ENCODE measurements at places on chromosomes 7 and 10.

DNA sequence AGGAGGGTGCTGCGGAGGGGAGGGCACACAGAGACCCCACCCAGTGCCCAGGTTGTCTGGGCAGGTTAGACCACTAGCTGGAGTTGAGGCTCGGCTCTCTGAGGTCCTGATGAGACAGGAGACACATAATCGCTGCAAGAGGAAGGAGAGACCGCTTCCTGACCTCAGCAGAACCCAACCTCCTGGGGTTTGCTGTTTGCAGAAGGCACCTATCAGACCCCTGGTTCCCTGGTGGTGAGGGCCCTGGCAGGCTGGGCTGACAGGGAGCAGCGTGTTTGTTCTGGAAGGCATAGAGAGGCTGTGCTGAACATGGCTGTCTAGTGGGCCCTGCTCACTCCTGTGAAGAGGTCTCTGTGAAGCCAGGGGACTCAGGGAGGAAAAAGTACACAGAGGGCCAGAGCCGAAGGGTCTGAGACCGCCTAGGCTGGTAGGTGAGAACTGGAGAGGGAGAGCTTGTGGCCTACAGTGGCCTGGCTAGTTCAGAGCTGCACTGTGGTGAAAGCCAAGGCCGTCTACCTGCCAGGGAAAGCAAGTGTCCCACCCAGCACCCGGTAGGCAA, 39.4 kb upstream of the NPFFR1 start:
- no peak for DNase-seq

DNA sequence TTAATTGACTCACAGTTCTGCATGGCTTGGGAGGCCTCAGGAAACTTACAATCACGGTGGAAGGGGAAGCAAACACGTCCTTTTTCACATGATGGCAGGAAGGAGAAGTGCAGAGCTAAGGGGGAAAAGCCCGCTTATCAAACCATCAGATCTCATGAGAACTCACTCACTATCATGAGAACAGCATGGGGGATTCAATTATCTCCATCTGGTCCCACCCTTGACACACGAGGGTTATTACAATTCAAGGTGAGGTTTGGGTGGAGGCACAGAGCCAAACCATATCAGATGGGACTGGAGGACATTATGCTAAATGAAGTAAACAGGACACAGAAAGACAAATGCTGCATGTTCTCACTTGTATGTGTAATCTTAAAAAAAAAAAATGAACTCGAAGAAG, 141.4 kb upstream of the HABP2 start:
- no peak for DNase-seq

GRCh38 chr10:76581506-76582256, 1055.9 kb downstream of the KCNMA1 start:
- DNase-seq: no peak

- no peak for DNase-seq
Measured at GRCh38 chr7:10120936-10121335, 852.7 kb upstream of the PHF14 start.

DNA sequence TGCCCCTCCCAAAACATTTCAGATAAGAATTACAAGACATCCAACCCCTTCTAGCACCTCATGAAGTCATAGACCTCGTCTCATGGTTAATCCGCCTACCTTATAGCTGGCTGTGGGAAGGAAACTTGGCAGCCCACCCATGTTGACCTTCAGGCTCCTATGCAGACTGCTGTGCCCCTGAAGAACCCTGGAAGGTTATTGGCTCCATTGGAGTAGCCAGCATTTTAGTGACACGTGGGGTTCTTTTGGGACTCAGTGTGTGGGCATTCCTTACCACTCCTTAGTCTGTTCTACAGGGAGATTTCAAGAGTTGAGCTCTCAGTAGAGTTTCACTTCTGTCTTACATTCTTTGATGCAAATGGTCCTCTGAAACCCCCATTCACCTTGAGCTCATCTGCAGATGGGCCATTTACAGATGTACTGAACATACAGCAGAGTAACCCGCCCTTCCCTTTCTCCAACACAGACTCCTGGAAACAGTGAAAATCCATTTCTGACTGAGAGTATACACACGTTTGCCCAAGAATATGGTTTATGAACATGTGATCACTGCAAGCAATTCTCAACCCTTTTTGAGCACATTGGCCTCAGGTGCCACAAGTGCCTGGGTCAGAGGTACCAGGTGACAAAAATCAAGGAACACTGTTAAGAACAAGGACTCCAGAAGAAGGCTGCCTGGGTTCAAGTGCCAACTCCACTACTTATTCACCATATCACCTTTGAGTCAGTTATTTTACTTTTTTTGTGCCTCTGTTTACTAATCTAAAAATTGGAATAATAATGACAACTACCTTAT, 54.0 kb upstream of the HECW1 start:
- no peak for DNase-seq

DNA sequence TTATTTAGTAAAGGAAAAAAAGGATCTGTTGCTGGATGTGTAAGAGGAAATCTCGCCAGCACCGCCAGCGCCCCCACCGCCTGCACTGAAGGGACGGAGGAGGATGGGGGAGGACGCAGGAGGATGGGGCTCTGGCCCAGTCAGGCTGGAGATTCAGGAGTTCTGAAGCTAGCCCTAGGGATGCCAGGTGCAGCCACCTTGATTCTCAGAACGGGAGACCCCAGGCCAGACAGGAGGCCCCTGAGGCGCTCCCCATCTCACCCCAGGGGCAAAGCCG, 1.3 kb downstream of the CAMK2B start:
- DNase-seq: no peak

- no peak for DNase-seq
Measured at GRCh38 chr7:131122394-131122793, 205.3 kb upstream of the MKLN1 start.

DNA sequence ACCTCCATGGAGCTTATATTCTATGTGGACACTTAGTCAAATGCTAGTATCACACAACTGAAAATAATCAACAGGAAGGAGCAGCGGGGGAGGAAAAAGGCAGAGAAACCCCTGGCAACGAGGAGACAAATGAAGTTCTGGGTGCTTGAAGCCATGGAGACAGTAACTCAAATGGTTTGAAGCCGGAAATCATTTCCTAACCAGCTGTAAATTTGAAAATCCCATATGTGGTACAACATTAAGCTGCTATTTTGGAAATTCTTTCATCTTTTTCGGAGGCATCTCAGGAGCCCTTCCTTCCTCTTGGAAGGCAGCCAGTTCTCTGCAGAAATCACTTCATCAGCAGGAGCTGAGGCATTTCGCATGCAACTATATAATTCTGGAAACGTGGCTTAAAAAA, 91.4 kb downstream of the PPP1R3C start:
- DNase-seq: no peak

- no peak for DNase-seq
Measured at GRCh38 chr7:106717955-106718871, 57.3 kb upstream of the CCDC71L start.

GRCh38 chr7:14156436-14156835, 167.0 kb upstream of the ETV1 start:
- no peak for DNase-seq

- DNase-seq: no peak
Measured at GRCh38 chr10:89615824-89616223, 29.2 kb downstream of the PANK1 start.

DNA sequence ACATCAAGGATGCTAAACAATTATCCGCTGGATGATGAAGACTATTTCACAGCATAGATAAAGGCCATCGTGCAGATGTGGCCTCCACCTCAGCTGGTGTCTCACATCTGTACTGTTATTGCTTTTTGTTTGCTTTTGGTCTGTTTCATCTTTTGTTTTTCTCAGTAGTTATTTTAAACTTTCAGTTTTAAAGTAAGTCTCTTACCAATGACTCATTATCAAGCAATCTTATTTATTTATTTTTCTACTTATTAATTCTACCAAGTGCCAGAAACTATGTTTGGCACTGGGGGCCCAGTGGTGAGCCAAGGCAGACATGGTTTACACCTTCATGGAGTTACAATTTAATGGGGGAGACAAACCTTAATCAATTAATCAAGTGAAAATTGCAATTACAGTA, 250.9 kb upstream of the TMEM72 start:
- no peak for DNase-seq

GRCh38 chr7:130216025-130216424, 8.4 kb downstream of the SSMEM1 start:
- no peak for DNase-seq

- no peak for DNase-seq
Measured at GRCh38 chr7:4766666-4767519, 8.5 kb upstream of the AP5Z1 start.

- DNase-seq: no peak
Measured at GRCh38 chr10:91378061-91378460, 32.1 kb upstream of the HECTD2 start.

DNA sequence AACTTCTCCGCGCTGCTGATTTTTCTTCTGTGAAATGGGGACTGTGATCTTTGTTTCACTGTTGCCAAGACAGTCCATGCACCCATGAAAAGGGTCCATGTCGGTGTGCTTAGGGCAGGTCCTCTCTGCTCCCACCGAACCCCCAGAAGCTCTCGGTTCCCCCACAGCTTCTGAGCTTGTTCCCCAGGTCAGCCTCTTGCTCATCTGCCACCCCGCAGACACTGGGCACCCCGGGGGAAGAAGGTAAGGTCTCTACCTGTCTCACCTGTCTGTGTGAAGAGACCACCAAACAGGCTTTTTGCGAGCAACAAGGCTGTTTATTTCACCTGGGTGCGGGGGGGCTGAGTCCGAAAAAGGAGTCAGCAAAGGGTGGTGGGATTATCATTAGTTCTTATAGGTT, 66.2 kb upstream of the NANOS1 start:
- DNase-seq: no peak

GRCh38 chr7:95335093-95335492, 10.8 kb upstream of the PON1 start:
- no peak for DNase-seq

DNA sequence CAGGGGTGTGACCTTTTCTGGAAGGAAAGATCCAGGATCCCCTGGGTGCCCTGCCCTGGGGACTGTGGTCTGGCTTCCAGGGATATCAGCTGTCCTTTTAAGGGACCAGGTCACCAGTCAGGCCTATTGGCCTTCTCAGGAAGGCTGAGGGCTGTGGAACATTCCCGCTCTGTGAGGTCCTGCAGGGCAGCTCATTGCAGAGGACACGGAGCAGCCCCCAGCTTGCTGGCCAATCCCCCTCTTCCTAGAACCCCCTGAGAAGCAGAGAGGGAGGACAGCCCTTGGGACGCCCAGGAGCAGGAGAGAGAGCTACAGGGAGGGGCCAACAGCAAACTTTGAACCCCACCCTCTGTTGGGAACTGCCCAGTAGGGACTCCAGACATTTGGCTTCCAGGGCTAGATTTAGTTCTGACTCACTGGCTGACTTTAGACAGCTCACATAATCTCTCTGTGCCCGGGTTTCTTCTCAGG, 67.9 kb upstream of the COL13A1 start:
- DNase-seq: no peak

- no peak for DNase-seq
Measured at GRCh38 chr10:113912582-113912981, 58.1 kb downstream of the NHLRC2 start.

GRCh38 chr7:124452186-124452585, 313.4 kb downstream of the GPR37 start:
- DNase-seq: no peak

DNA sequence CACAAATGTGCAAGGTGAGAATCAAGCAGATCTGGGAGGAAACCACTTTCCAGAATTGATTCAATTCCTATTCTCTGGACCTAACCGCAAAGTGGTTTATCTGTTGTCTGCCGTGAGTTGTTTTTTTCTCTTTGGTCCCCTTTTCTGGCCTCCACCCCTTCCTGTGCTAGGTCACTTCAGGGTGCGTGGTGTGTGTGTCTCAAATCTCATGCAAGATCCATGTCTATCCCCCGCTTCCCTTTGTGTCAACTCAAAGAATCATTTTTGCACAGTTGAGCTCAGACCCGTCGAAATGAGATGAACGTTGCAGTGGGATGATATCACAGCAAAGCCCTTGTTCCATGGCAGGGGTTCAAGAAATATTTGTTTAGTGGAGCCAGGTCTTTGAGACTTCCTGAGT, 184.5 kb downstream of the GATA3 start:
- no peak for DNase-seq

- DNase-seq: peak; percentile 85
Measured at GRCh38 chr10:48287417-48288391, 13.2 kb upstream of the FRMPD2 start.

- no peak for DNase-seq
Measured at GRCh38 chr10:5971315-5971832, 6.0 kb downstream of the IL15RA start.

DNA sequence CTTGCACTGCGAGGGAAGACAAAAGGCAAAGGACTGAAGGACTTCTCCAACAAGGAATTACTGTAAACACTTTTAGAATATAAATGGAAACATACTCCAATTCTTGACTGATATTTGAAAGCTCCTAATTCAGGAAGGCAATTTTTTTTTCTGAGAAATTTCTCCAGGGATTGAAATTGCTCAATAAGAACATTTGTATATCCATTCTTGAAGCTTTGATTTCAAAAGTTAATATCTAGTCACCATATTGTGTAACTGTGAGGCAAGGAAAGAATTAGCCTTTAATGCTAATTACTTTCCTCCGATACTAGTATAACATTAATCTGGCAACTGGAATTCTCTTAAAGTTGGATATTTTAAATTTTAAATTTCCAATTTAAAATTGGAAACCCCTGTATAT, 188.4 kb upstream of the COL1A2 start:
- DNase-seq: no peak

DNA sequence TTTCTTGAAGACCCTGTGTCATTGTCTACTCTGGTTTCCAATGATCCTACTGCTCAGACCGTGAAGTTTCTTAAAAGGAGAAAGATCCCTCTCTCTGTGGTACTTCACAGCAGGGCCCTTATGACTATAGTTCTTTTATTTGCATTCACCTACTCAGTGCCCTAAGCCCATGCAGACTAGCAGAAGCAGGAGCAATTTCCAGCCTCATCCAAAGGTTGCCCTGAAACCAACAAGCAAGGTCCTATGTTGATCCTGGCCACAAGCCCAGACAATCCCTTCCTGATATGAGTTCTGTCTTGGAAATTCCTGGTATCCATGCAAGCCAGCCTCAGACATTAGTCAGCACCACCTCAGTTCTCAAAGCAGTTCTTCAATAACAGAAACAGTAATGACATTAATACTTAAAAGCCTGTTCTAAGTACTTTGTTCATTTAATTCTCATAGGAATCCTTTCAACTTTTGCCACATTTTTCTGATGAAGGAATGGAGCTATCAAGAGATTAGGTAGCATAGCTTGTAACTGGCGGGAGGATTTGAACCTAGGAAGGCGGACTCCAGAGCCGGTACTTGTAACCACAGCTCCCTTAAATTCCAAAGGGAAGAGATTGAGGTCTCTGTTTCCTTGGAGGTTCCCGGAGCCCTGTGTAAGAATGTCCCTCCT, 58.1 kb upstream of the ST8SIA6 start:
- DNase-seq: no peak

Data from NCI-H82 (cell line).